Activated T-cell treated with anti-CD3 and anti-CD28 coated beads for 4 hours (primary cell): ENCODE measurements at places on chromosomes 13 and 19.
A peak's percentile ranks its signal among the peaks of the same experiment; 100 is the strongest.

DNA sequence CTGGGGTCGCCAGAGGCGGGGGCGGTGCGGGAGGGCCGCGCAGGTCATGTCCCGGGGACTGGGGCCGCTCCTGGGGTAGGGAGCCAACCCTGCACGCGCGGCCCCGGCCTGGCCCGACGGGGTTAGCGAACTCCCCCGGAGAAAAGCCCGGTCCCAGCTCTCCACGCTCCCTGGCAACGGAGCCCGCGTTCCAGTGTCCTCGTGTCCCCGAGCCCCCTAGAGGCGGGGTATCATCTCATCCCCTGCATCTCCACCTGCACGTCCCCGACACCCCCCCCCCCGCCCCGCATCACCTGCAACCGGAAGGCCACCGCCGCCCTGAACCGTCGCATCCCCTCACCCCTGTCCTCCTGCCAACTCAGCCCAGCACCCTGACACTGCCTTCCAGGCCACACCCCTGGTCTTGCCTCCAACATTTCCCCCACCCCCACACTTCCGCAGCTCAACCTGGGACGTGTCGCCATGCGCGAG, 2.7 kb downstream of the WDR88 start:
- peak; percentile 53 for DNase-seq

GRCh38 chr13:36848199-36848982, 29.4 kb downstream of the RFXAP start:
- no peak for DNase-seq

GRCh38 chr19:12792853-12793289, 1.6 kb downstream of the JUNB start:
- DNase-seq, result no peak

- no peak for DNase-seq
These were observed 616 bp upstream of the PCDH17 start for GRCh38 chr13:57630661-57631595.

- DNase-seq, result no peak
These were observed 287.3 kb upstream of the MAB21L1 start for GRCh38 chr13:35763782-35764123.

DNA sequence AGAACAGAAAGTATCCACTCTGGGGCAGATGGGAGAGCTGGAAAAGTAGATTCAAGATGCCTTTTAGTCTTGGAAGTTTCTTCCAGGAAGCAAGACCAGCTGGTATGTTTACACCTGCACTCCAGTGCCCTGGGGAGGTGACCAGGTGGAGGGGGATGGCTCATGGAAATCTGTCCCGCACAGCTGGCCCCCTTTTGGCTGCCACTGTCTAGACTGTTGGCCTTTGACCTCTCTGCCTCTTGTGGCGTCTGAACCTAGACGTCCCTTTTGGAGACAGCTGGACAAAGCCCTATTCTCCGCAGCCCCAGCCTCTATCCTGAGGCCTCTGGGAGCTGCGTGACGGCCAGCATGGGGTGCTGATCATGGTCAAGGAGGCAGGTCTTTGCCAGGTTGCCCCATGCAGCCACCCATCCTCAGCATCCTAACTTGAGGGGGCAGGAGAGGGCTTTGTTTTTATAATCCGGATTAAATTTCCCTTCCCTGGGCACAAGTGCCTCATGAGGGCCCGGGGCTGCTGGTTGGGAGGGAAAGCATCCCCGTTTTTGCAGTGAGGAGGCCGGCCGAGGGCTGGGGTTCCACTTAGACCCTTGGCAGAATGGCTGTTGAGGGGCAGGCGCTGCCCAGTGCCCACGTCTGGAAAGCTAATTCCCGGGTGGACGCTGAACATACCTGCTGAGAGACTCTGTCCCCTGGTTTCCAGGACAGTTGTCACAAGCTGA, 17.3 kb upstream of the GDF15 start:
- no peak for DNase-seq

GRCh38 chr19:49555600-49556411, 24.6 kb downstream of the NOSIP start:
- DNase-seq, result peak; percentile 75

DNA sequence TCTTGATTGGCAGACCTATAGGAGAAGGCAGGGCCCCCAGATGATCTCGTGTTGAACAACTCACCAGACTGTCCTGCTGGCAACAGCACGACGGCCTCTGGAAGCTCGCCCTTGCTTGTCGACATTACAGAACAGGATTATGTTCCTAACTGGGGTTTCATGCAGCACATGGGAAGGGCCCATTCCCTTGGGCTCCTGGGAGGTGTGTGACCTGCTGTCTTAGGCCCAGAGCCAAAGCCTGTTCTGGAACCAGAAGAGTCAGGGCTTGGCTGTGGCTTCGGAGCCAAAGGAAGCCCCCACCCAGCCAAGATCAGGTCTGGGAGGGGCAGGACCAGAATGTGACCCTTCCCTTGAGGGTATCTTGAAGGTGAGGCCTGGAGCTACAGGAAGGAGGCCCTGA, 36.9 kb downstream of the RGCC start:
- DNase-seq, result no peak

DNA sequence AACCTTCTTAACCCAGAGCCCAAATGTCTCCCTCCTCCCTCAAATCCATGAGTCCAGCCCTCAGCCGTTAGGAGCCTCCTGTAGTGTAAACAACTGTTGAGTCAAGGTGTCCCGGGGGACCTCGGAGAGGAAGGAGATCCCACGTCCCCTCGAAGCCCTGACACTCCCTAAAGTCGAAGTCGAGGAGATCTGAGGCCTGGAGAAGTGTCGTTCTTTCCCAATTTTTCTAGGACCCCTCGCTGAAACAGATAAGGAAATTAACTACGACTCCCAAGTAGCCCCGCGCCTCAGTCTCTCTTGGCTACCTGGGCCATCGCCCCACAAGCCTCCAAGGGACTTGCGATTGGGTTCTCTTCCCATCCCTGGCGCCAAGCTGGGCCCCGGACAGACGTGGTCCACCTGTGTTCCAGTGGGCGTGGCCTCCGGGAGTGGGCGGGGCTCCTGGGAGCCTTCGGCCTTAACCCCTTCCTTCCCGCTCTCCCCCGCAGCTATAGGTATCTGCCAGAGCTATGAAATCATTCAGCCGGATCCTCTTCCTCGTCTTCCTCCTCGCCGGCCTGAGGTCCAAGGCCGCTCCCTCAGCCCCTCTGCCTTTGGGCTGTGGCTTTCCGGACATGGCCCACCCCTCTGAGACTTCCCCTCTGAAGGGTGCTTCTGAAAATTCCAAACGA, 869 bp downstream of the GFY start:
- no peak for DNase-seq

- DNase-seq, result peak; percentile 21
These were observed at the start of gene NFIC for GRCh38 chr19:3365836-3366752. Gene NFIC, plus strand, starts transcription at chr19:3366583. Its CDS starts 54 bp downstream, at chr19:3366637.

- no peak for DNase-seq
These were observed 5.8 kb upstream of the JUNB start for GRCh38 chr19:12785431-12786031.

- DNase-seq, result no peak
These were observed 38.7 kb upstream of the CYSLTR2 start for GRCh38 chr13:48615049-48615448.

DNA sequence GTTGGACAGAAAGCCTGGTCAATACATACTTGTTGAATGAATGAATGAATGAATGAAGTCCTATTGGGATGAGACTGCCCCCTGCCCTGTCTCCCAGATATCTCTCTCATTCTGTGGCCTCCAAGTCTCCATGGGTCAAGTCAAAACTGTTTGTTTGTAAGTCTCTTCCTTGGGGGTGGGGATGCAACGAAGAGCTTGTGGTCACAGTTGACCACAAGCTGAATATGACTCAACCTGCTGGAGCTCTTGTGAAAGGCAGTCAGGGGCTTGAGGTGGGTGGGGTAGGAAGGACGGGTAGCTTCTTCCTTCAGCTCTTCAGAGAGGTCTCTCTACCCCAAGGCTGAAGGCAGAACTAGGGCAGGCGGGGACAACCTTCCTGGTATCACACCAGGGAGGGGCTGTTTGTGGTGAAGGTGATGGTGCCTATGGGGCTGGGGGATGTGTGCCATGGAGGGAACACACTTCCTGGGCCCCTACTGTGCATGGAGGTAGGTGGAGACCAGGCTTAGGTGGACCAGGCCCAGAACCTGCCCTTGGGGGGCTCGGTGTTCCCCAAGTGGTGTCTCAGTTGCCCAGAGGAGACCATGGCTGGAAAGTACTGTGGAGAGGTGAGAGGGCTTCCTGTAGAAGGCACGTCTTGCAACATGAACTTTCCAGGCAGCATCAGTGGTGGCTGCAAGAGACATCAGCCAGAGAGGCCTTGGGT, 8.0 kb downstream of the MYO1F start:
- peak; percentile 39 for DNase-seq

DNA sequence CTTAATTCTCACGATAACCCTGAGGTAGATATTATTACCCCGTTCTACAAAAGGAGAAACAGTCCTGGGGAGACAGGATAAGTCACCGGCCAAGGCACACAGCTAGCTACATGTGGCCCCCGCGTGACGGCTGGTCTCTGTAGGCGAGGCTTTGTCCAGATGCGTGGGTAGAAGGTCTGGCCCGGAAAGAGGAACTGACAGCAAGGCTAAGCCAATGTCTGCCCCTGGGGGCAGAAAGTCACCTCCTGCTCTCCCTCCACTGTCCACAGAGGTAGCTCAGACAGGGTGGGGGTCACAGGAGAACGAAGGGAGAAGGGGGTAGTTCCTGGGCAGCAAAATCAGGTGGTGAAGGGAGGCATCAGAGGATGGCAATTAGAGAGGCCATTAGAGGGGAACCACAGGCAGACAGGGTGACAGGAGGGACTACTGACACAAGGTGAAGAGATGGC, 1.8 kb downstream of the APOC4 start:
- DNase-seq, result no peak
